ENCODE measurements at places on chromosomes 2 and 18.

- DNase-seq: no peak
Measured at GRCh38 chr2:6764968-6765723, 100.6 kb downstream of the CMPK2 start.

DNA sequence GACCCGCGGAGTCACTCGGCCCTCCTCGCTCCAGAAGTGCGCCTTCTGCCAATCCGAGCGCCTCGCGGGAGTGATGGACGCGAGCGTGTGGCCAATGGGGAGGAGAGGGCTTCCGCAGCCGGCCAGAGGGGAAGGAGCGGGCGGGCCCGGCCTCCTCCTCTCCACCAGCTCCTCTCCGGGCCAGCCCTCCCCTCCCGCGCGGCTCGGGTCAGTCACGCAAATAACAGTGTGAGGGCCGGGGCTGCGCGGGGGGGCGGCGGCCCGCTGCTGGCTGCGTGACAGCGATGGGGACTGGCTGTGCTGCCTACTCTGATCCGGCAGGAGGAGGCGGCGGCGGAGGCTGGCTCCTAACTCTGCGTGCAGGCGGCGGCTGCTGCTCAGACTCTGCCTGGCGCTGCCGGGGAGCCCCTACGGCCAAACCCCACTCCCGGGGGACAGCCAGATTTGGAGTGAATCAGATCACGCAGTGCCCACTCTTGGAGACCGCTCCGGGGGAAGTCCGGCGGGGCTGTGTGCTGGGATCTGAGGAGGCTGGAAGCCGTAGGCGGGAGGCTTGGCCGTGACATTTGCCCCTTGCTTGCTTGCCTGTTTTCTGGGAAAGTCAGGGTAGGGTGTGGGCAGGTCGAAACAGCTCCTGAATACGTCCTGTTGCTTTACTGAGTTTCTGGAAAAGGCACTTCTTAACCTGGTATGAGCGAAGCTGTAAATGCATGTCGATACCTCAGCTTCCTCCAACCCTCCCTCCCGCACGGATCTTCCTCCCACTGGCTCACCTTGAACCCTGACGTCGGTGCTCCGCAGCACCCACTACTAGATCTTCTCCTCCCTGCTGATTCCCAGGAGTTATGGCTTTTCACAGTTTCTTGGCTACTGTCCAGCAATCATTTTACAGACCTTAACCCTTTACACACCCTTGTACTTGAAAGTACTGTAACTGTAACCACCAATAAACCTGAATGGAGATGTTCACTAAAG lies 97.9 kb upstream of the SERTAD2 start:
- no peak for DNase-seq

DNA sequence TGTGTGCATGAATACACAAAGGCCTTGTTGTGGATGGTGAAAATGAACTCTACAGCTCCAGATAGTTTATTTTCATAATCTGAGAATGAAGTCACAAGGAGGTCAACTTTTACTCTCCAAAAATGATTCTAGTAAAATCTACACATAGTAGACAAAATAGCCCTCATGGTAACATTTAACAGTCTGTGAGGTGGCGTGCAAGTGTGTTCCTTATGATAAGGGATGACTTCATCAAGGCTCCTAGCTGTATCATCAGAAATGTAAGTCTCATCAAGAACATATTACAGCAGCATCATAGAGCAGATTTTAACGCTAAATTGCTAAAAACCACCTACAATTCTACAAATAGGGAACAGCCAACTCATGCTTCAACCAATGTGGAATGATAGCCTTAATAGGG lies 72.3 kb upstream of the RIOK3 start:
- no peak for DNase-seq

DNA sequence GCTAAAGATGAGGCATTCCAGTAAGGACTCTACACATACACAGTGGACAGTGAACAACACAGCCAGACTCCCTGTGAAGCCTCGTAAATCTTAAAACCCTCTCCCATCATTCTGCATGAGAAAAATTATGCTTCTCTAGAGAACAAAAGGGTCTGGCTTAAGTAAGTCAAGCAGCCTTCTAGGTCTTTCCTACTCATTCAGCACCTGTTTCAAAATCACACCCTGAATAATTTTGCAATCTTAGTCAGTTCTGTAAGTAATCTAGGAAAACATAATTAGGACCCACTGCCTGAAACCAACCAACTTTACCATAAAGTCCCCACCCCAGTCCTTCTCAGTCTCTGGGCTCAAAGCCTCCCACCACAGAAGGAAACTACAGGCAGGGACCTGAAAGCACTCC lies 19.7 kb downstream of the IAH1 start:
- no peak for DNase-seq

GRCh38 chr18:3720159-3720558 lies 270.2 kb downstream of the TGIF1 start:
- DNase-seq: no peak

DNA sequence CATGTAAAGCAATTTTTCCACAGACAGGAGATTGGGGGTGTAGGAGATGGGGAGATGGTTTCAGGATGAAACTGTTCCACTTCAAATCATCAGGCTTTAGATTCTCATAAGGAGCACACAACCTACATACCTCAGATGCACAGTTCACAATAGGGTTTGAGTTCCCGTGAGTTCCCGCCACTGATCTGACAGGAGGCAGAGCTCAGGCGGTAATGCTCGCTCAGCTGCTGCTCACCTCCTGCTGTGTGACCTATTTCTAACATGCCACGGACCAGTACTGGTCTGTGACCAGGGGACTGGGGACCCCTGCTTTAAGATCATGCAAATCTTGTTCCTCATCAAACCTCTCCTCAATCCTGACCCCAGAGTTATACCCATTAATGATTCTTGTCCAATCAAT lies 70.1 kb downstream of the RPE start:
- no peak for DNase-seq

GRCh38 chr18:55064760-55065159 lies 105.5 kb upstream of the CCDC68 start:
- DNase-seq: no peak

DNA sequence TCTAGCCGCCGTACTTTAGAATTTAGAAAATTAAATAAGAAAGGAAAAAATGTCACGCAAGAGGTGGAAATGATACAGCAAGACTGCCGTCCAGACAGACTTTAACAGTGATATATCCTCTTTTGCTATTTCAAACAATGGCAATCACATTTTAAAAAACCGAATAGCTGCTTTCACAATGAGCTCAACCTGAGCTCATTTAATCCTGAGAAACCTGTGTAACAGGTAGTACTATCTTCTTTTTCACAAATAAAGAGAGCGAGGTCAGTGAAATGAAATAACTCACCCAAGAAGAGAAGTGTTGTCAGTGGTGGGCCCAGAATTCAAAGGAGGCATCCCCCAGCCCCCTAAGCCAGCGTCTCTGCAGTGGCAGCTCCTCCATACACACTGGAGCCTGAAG lies 60.7 kb upstream of the DAPL1 start:
- no peak for DNase-seq

Data from stimulated activated CD8-positive, alpha-beta memory T cell treated with anti-CD3 and anti-CD28 coated beads, Interleukin-2, amount 100 ng/mL, for 1 hour (primary cell).